Endothelial cell of umbilical vein (primary cell): ENCODE measurements at places on chromosomes 4 and X. TPM values are rescaled to one million over a fixed set of nuclear protein-coding genes. Genes with fewer than 3 reads are reported as not detected.

ANXA3 gene
- polyA plus RNA-seq, result 51.5 and 52.9 TPM in 2 replicates

H2BW1 gene
- polyA plus RNA-seq, result not detected in 2 replicates

JCHAIN gene
- polyA plus RNA-seq, result not detected in 2 replicates

ARHGAP4 gene
- 20.9 and 24.5 TPM in 2 replicates for polyA plus RNA-seq

ERVMER34-1 gene
- 0.03 TPM in 2 replicates for polyA plus RNA-seq

NSUN7 gene
- polyA plus RNA-seq, result 0.03 TPM in 1 of 2 replicates, not detected in the other

SERTM2 gene
- not detected in 2 replicates for polyA plus RNA-seq

PDE5A gene
- polyA plus RNA-seq, result 0.59 and 0.73 TPM in 2 replicates

FAM236C gene
- not detected in 2 replicates for polyA plus RNA-seq

TRAM1L1 gene
- 0.65 and 0.88 TPM in 2 replicates for polyA plus RNA-seq

ELF4 gene
- 31.6 and 31.9 TPM in 2 replicates for polyA plus RNA-seq

FRAS1 gene
- 1.3 and 1.4 TPM in 2 replicates for polyA plus RNA-seq

GIMD1 gene
- not detected in 2 replicates for polyA plus RNA-seq
